ENCODE measurements at places on chromosomes 1 and 21.

- DNase-seq, result no peak
Measured at GRCh38 chr1:85983316-85983715, 173.3 kb downstream of the COL24A1 start.

GRCh38 chr1:54296666-54297065 lies 96.7 kb downstream of the MRPL37 start:
- no peak for DNase-seq

DNA sequence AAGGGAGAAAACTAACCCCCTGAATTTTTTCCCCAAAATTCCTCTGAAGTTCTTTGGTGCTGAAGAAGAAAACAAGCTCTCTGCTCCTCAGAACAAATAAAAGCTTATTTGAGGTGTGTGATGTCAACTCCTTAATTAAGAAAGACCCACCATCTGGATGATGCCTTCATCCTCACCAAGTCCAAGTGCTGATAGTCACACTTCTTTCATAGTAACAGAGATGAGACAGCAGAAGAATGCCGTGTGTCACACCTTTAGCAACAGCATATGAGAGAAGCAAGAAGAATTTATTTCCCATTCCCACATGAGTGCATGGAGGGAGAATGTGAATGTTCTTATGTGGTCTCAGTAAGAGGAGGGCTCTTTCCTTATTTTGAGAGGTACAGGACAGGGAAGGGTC lies 91.2 kb downstream of the TGFB2 start:
- DNase-seq, result no peak

DNA sequence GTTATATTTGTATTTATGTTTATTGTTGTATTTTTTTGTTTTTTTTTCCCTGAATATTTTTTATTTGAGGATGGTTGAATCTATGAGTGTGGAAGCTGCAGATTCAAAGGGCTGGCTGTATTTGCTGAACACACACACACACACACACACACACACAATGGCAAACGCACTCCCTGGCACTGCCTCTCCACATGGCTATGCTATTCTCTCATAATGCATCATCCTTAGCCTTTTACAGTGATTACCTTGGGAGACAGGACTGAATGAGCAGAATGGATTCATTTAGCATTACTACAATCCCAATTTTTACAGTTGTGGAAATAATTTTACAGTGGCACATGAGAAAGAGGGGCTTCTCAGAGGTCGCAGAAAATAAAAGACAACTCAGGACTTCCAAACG lies 390.1 kb downstream of the PCP4 start:
- DNase-seq, result no peak

DNA sequence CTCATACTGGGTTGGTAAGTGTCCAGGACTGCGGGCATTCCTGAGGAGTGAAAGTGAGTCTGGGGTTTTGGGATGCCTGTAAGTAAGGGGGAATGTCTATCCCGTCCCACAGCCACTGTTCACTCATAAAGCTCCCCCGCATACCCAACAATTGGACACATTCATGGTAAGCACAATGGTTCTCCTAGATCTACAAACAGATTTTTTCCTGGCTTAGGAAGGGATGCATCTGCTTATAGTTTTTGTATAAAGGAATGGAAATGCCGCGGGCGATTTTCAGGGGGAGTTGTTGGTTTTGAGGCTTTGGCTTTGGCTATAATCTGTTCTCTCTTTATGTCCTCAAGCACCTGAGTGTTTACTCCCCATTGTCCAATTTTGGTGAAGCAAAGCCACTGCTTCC lies 7.1 kb downstream of the ERVH48-1 start:
- DNase-seq, result no peak

DNA sequence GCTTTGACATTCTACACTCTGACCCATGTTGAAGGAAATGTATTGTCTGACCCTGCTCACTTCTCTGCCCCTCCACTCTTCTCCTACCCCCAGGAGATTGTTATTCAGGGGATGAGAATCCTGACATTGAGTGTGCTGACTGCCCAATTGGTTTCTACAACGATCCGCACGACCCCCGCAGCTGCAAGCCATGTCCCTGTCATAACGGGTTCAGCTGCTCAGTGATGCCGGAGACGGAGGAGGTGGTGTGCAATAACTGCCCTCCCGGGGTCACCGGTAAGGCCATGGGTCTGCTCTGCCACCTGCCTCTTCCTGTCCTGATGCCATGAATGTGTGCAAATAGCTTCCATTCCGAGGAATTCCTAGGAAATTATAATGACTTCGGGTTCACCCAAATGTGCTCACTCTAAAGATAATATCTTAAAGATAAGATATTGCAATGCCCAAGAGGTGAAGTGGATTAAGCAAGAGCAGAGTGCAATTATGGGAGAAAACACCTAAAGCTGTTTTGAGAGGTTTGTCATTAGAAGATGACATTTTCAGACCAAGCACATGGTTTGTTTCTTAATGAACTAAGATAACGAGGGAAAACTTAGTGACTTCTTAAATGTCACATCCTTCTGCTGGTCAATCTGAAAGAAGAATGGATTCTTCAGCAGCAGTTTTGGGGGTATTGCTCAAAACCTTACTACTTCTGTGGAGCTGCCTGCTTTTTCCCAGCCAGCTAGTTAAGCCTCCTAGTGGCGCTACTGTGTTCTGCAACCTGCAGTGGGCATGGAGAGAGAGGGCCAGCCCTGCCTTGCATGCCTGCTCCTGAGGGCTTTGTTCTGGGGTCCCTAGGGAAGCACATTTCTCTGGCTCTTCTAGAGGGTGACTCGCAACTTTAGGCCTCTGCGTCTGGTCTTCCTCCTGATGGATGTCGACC lies 41.6 kb downstream of the LAMC2 start:
- DNase-seq, result peak; percentile 30

DNA sequence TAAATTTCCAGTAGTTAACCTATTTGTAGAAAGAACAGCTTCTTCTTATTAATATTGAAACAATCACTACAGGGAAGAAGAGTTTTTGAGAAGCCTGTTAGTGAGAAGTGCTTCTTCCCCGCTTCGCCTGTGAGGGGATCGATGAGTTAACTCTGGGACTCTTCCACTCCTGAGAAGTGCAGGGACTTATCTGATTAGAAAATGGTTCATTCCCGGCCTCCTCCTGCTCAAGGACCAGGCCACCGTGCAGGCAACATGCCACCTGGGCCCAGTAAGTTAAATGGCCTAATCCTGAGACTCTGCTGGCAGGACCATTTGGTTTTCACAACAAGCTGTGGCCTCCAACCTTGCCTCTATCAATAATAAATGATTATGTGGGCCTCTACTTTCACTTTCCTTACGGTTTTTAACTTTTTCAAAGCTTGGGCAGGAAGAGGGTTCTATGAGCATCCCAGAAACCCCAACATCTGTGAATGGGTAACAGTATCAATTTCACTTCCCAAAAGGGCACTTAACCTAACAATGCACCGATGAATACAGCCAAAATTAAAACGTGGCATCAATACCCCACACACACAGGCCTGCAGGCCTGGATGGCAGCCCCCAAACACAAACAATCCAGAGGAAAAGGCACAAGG lies 33.1 kb downstream of the SIPA1L2 start:
- no peak for DNase-seq

GRCh38 chr1:147599362-147600118 lies 58.2 kb downstream of the BCL9 start:
- peak; percentile 89 for DNase-seq

DNA sequence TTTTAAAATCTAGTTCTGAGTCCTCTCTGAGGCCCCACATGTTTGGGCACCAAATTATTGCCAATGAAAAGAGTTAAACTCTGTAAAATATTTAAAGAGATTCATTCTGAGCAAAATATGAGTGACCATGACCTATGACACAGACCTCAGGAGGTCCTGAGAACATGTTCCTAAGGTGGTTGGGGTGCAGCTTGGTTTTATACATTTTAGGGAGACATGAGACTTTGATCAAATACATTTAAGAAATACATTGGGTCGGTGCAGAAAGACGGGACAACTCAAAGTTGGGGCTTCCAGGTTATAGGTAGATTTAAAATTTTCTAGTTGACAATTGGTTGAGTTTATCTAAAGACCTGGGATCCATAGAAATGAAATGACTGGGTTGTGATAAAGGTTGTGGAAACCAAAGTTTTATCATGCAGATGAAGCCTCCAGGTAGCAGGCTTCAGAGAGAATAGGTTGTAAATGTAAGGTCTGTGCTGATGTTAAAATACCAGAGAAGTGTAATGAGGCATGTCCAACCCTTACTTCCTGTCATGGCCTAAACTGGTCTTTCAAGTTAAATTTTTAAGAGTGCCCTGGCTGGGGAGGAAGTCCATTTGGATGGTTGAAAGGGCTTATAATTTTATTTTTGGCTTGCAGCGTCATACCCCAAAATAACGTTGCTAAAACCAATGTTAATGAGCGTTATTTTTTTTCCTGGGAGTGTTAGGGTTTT lies 274.9 kb downstream of the NUF2 start:
- DNase-seq, result no peak

GRCh38 chr1:230507236-230507635 lies 81.1 kb upstream of the PGBD5 start:
- DNase-seq, result no peak

GRCh38 chr1:240001177-240001740 lies 90.4 kb upstream of the FMN2 start:
- no peak for DNase-seq

DNA sequence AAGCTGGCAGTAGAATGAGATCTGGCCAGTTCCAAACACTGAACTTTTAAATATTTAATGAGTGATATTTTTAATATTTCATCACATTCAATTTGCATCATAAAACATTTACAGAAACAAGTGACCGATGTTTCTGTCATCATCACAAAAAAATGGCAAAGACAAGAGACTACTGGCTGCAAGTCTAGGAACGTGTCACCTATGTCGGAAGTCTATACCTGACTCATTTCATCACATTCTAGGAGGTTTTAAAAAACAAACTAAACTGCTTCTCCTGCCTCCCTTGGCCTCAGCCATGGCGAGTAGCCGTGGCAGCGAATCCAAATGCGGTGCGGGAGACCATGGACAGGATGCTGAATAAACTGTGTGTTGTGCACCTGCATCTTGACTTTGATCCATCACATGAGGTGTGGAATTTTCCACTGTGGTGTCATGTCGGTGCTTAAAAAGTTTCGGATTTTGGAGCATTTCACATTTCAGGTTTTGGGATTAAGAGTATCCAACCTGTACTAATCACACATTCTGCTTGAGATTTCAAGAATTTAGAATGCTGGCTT lies 43.1 kb downstream of the CLSTN1 start:
- DNase-seq, result no peak

DNA sequence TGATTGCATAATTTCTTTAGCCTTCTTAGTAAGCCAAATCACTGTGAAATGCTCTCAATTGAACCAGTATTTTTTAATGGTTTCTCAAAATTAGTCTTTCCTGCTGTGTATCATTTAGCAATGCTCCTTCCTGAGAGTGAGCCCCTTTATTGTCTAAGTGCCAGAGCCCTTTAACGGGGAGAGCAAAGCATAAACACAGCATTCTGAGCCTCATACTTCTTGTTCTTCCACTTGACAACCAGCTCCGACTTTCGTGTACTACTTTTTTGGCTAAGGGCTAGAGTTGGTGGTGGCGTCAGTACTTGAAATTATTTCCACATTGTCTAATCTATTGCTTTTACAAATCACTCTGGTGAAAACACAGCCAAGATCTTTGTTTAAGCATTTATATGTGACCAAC lies 299.0 kb downstream of the TPR start:
- no peak for DNase-seq

DNA sequence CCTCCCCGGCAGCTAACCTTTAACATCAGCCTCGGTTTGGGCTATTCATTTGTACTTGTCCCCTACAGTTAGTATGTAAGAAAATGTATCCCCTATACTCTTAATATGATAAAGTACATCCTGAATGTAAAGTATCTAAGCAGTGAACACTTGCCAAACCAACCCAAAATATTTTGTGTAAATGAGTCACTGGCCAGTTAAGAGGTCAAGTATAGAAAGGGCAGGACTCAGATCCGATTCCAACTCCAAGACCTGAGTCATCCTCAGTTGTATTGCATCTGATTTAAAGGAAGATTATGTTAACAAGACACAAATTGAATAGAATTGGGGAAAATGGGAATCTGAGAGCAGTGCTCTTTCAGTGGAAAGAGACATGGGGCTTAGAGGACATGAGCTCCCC lies 84.4 kb downstream of the CD58 start:
- DNase-seq, result peak; percentile 78

GRCh38 chr1:113940365-113941244 lies 11.5 kb downstream of the HIPK1 start:
- DNase-seq, result no peak

DNA sequence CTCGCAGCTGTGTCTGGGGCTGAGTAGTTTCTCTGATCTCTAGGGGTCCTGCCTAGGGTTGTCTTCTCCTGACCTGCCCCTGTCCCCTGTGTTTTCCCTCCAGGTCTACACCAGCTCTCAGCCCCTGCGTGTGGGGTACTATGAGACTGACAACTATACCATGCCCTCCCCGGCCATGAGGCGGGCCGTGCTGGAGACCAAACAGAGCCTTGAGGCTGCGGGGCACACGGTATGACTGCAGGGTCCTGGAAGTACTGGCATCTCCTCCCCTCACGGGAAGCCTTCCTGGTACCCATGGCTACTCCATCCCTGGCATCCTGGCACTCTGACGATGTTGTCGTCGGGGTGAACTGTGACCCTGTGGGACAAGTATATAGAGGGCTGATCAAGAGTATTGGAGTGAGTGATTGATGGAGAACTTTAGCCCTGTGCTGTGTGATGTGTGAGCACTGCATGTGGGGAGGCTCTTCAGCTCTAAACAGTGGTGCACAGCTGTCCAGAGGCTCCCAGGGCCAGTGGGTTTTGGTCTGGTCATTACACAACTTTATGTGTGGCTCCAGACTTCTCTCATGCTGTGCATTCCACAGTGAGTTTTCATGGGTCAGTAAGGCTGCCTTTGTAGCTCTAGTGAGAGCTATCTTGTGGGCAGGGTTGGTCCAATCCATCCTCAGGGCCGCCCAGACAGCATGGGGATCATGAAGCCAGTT lies 14.4 kb downstream of the FAAH start:
- peak; percentile 22 for DNase-seq

DNA sequence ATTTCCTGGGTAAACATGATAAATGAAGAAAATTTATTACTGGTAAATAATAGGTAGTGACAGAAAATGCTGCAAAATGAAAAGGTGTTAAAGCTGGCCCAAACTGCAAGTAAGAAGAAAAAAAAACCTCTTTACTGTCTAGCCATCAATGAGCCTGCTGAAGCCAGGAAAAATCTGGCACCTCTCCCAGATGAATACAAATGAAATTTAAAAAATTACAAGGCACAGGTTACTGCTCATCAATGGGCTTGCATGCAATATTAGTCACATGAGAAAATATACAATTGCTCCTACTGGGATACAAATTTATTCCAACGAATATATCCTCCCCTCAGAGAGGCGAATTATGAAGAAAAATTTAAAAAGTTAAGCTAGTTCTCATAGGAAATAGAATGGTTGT lies 1422.5 kb downstream of the KCNT2 start:
- no peak for DNase-seq

DNA sequence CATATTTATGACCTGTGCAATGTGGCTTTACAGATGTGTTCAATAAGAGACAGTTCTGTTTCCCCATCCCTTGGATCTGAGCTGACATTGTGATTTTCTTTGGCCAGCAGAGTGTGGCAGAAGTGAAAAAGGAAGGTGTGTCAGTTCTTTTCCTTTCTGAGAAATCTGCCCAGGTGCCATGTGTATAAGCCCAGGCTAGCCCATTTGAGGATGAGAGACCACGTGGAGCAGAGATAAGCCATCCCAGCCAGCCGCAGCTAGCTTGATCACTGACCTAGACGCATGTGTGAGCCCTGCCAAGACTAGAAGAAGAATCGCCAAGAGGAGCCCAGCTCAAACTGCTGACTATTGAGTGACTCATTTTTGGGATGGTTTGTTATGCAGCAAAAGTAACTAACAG lies 127.8 kb downstream of the KCNJ6 start:
- DNase-seq, result no peak

Data from HFFc6 (cell line).